ENCODE measurements at places on chromosomes 1 and 21.

DNA sequence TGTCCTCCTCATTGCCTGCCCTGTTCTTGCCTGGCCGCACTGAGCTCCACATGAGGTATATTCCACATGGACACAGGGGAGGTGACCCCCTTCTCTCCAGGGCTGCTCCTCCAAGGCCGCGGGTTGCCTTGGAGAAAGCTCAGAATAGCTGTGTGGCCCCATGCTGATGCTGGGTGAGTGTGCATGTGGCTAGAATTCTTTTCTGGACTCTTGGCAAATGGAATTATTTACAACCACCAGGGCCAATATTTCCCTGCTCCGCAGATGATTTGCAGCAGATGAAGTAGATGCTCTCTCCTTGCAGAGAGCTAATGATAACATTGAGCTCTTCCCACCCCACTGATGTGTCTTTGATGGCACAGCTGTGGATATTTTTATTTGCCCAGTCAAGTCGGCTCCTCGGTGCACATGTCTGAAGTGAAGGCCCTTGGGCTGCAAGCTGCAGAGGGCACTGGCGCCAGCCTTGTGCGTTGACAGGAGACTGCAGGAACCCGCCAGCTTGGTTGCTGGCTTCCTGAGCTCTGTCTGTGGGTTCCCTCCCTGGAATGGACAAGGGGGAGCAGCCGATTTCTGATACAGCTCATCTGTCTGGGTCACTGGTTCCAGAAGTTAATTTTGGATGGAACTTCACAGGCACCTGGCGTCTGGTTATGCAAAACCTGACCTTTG lies 404.7 kb upstream of the VAMP3 start:
- no peak for DNase-seq

DNA sequence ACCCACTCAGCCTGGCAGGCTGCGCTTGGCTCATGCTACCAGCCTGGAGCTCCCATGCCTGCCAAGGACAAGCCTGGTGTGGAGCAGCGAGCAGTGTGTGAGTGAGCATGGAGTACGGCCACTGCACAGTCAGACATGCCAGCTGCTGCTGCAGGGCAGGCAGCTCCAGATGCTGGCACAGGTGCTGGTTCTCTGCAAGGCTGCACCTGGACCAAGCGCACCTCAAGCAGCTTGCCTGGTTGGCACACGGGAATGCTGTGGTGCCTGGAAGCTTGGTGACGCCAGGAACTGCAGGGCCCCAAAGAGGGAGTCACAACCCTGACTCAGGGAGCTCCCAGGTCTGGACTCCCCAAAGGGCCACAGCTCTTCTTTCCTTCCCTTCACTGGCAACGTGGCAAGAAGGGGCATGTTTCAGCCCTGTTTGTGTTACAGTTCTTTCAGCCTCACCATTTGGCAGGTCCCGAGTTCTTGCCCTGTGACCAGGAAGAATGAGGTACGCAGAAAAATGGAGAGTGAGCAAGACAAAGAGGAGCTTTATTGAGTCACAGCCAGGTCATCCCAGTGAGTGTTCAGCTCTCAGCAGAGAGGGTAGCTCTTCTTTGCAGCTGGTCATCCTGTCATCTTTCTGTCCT lies 26.1 kb downstream of the ACOT7 start:
- no peak for DNase-seq

DNA sequence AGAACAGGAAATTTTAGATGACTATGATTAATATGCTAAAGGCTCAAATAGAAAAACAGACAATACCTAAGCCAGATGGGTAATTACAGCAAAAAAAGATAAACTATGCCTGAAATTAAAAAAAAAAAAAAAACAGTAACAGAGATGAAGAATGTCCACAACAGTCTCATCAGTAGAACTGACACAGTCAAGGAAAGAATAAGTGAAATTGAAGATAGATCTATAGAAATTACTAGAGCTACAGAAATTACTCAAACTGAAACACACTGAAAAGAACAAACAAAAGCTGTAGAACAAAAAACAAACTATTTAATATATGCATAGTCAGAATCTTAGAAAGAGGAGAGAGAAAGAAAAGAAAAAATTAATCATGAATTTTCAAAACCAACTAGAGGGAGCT lies 112.8 kb downstream of the FAF1 start:
- no peak for DNase-seq

DNA sequence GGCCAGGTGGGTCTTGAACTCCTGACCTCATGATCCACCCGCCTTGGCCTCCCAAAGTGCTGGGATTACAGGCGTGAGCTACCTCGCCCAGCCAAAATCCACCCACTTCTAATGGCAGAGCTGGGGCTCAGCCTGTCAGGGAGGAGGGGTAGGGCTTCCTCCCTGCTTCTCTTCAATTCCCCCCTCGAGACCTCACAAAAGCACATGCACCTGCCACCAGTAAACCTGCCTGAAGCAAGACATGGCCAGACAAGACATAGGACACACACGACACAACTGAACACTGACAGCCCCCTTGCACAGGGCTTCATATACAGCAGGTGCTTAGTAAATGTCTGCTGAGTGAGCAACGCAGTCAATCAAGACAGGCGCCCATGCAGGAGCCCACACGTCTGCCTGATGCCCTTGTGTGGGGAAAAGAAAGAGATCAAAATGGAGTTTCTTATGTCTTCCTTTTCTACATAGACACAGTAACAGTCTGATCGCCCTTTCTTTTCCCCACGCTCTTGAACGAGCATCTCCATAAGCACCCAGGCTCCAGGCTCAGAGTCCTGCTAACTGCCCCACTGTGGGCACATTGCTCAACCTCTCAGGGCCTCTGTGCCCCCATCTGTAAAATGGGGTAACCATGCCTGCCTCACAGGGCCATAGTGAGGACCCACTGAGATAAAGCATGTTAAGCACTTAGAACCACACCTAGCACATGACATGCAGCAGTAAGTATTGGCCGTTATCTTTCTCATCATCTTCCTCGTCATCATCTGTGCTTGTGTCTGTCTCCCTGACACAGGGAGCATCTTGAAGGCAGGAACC lies 8.8 kb downstream of the SDC3 start:
- DNase-seq = no peak

DNA sequence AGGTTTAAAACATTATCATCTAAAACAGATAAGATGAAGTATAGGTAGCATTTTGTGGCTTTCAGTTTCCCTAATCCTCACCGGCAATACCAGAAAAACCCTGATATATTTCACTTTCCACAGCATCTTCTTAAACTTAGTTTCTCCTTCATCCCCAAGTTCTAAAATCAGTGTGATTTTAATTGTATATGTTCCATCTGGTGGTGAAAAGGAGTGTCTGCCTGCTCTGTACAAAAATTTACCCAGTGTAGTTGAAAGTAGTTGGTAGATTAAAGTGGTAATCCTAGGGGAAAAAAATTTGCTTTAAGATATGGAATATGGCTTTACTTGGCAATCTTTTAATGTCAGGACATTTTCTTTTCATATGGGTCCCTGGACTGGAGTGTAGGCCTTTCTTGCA lies 74.3 kb downstream of the CEP350 start:
- DNase-seq = no peak

DNA sequence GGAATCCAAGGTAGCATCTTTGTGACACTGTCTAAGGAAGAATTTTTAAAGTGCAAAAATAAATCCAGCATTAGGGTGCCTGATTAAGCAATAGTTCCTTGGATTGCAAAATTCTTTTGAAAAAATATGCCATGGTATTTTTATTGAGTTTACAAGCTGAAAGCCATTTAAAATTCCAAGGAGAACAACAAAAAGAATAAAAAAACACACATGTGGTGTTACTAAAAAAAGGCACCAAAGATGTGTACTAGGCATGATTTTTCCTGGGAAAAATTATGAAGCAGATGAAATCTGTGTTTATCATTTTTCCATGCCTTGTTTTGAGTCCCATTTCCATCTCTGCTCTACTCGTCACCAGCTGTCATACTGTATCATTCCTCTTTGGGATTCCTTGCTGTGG lies 157.0 kb upstream of the ZNHIT6 start:
- DNase-seq = no peak

GRCh38 chr1:180601512-180601911 lies 30.3 kb upstream of the XPR1 start:
- no peak for DNase-seq

- DNase-seq = no peak
These were observed at the start of gene CASQ1 for GRCh38 chr1:160189649-160190625. TSS of gene CASQ1 (plus strand) at chr1:160190575. CDS start at chr1:160190752, 177 bp downstream.

DNA sequence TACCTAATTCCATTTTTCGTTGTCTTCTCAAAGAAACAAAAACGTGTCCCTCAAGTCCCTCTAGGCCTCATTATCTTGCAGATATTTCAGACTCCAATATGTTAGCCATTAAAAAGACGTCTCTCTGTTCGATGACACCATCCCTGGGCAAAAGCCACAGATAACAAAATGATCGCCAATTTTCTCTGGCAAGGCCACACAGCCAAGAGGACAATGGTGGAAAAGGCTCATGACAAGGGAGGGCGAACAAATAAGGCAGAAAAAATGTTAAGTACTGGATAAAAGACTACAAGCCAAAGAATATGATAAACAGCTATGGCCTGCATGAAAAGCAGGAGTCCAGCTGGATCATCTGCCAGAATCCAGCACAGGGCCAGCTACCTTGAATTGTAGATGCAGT lies 82.9 kb downstream of the TBX15 start:
- DNase-seq = no peak

DNA sequence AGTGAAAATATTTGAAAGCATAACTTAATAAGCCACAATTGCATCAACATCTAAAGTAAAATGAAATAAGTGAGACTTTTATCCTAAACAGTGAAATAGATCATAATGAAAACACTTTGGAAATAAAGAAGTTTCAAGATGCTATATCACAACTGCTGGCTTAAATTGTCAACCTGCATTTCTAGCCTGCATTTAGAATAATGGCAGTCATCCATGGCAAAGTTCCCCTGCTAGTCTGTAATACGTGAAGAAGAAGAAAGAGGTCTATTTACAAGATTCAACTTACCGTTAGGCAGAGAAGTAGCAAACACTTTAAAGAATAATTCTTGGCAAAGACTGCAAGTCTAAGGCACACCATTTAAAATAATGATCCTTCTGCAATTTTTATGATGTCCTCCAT lies 133.6 kb downstream of the DPYD start:
- DNase-seq = no peak

GRCh38 chr1:162660574-162660973 lies 28.3 kb downstream of the DDR2 start:
- no peak for DNase-seq

GRCh38 chr1:245256528-245256927 lies 101.7 kb downstream of the KIF26B start:
- no peak for DNase-seq

DNA sequence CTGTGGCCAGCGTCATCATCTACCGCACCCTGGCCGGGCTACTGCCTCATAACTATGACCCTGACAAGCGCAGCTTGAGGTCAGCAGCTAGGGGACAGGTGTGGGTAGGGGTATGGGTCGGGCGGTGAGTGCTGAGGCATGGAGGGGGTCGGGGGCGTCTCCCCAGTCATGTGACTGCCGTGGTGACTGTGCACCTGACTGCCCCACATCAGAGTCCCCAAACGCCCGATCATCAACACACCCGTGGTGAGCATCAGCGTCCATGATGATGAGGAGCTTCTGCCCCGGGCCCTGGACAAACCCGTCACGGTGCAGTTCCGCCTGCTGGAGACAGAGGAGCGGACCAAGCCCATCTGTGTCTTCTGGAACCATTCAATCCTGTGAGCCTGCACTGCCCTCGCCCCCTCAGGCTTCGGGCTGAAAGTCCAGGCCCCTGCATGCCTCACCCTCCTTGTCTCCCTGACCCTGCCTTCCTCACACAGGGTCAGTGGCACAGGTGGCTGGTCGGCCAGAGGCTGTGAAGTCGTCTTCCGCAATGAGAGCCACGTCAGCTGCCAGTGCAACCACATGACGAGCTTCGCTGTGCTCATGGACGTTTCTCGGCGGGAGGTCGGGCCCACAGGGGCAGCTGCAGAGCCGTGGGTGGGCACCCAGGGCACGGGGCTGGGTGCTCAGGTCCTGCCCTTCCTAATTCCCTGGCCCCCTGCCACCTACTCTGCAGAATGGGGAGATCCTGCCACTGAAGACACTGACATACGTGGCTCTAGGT lies 13.5 kb downstream of the PSRC1 start:
- no peak for DNase-seq

DNA sequence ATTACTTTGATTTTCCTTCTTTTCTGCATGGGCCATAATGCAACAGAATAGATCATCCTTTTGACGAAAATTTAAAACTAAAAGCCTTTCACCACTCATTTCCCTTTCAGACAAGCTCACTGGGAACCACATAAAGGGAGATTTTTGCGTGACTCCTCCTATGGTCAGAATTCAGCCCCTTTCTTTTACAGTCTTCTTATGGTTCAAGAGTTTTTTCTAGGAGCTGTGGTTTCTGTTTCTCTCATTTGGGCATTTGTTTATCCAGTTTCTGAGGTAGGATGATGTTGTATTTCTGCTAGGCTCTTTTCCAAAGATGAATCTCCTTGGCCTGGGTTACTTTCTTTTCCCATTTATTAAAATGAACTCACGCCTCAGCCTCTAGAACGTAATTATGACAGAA lies 16.9 kb downstream of the RGS1 start:
- DNase-seq = no peak
